ENCODE measurements at places on chromosomes 7 and 10. TPM values are rescaled to one million over a fixed set of nuclear protein-coding genes. Genes with fewer than 3 reads are reported as not detected.

GRCh38 chr10:133040198-133040597 lies 47.5 kb upstream of the ADGRA1 start:
- DNase-seq, result no peak

GRCh38 chr7:129501760-129502707 lies at the start of gene SMKR1:
Gene SMKR1, plus strand, starts transcription at chr7:129502531. Its CDS starts 294 bp downstream, at chr7:129502825.
- DNase-seq, result peak; percentile 87

- DNase-seq, result no peak
These were observed 65.7 kb upstream of the FAM204A start for GRCh38 chr10:118407777-118408176.

Gene ETV1
- 44.5 TPM for total RNA-seq

Gene DTX2
- 6.5 TPM for total RNA-seq

GRCh38 chr7:105306298-105306748 lies 82.4 kb downstream of the SRPK2 start:
- DNase-seq, result no peak

- no peak for DNase-seq
These were observed 66.4 kb upstream of the ARHGAP21 start for GRCh38 chr10:24790073-24790472.

Gene MKX
- 1.8 TPM for total RNA-seq

Gene CREB3L2
- 6.6 TPM for total RNA-seq

DNA sequence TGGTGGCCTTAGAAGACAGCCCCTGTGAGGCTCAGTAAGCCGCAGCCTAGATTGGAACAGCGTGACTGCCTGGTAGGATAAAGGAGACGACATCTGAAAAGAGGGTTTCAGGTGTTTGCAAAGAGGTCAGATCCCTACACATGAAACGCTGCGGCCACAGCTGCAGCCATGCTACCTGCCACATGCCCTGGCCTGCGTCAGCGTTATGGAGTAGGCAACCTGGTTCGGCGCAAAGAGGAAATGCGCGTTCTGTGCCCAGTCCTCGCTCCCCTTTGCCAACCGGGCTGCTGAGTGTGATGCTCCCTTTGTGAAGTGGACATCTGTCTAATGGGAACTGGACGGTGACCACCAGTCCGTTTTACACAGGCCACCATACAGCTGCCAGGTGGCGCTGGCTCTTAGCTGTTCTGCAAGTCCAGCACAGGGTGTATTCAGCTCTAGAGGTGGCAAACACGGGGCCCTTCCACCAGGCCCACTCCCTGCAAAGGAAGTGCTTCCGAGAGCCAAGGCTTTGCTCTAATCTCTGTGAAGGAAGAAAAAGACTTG lies 160.3 kb downstream of the CELF2 start:
- no peak for DNase-seq

DNA sequence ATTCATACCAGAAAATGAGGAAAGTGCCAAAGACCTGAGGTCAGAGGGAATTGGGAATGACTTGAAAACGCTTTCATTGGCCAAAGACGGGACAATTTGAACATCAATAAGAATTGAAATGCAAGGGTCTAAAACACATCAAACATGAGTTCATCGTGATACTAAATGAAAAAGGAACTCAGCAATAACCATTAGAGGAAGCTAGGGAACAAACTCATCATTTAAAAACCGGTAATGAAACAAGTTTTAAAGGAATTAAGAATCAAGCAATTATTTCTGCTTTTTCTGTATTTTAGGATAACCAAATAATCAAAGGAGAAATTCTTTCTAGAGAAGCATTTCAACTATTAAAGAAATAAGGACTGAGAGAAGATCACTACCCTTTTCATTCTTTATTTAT lies 303.1 kb downstream of the ARHGAP12 start:
- DNase-seq, result no peak

- DNase-seq, result no peak
These were observed 23.8 kb upstream of the WDR11 start for GRCh38 chr10:120827251-120827875.

DNA sequence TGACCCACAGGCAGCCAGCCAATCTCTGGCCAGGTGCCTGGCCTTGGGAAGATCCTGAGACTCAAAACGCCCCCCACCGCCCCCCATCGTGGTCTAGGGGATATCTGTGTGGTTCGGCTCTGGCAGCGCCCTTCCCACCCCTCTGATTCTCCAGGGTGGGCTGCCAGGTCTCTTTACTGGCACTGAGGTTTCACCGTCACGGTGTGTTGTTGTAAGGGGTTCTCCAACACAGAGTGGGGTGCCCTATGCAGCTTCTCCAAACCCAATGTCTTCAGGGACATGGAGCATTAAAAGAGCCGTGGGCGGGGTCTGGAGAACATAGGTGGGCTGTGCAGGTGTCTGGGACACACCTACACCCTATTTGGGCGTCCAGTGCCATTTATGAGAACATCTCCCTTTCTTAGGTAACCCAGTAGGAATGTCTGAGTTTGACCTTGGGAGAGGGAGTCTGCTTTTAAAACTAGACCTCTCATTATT lies 1.5 kb downstream of the MAFK start:
- DNase-seq, result no peak

GRCh38 chr7:31028006-31028405 lies 24.1 kb upstream of the ADCYAP1R1 start:
- no peak for DNase-seq

- no peak for DNase-seq
These were observed 23.0 kb upstream of the ING3 start for GRCh38 chr7:120927454-120928103.

GRCh38 chr7:148304083-148304335 lies 286.6 kb upstream of the C7orf33 start:
- no peak for DNase-seq

GRCh38 chr10:5782174-5782573 lies 31.1 kb downstream of the GDI2 start:
- DNase-seq, result no peak

Gene PCDH15
- total RNA-seq, result 36.2 TPM

GRCh38 chr7:17131060-17131345 lies 167.4 kb upstream of the AHR start:
- no peak for DNase-seq

Gene DNAJC30
- total RNA-seq, result 3.3 TPM

- DNase-seq, result no peak
These were observed 20.7 kb downstream of the AHCYL2 start for GRCh38 chr7:129245533-129245932.

DNA sequence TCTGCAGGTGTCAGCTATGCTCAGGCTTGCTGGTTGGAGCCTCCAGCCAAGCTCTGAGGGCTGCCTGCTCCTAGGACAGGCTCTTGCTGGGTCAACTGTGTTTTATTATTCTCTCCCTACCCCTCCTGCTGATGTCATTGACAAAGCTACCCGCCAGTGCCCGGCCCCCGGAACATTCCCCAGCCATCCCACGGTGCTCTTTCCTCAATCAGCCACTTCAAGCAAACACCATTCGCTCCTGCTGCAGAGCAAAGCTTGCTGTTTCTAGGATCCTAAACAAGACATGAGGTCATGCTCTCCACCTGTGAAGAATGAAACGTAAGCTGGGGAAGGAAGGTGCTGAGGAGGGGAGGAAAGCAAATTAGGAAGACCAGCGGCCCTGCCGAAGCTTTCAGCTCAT lies 2.1 kb upstream of the C10orf71 start:
- no peak for DNase-seq

Gene AGR3
- not detected for total RNA-seq

Gene PLAU
- total RNA-seq, result 1.00 TPM

Gene PIK3AP1
- 2.1 TPM for total RNA-seq

GRCh38 chr7:157409149-157409752 lies 72.4 kb downstream of the DNAJB6 start:
- DNase-seq, result no peak

DNA sequence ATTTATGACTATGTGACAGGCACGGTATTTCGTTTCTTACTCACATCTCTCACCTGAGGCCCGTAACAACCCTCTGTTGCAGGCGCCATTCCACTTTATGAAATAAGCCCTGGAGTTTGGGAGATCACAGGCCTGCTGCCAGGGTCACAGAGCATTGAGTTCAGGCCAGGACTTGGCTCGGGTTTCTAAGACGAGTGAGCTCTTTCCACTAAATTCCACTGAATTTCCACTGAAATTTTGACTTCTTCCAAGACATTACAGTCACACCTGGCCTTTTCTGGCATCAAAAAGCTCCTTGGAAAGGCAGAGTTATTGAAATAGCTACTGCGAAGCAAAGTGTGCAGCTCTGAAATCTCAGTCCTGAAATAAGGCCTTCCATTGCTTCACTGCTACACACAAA lies 282.8 kb upstream of the MGMT start:
- no peak for DNase-seq

- DNase-seq, result no peak
These were observed 67.3 kb upstream of the AASS start for GRCh38 chr7:122211362-122211761.

- DNase-seq, result peak; percentile 2
These were observed 760.9 kb upstream of the IGFBP3 start for GRCh38 chr7:46681865-46682503.

GRCh38 chr7:92020636-92021035 lies 80.0 kb downstream of the AKAP9 start:
- no peak for DNase-seq

Data from cerebellum (tissue), 4 donors.